ENCODE measurements at places on chromosomes 3 and 15.

- no peak for DNase-seq
Measured at GRCh38 chr3:107796791-107797190, 274.0 kb downstream of the BBX start.

DNA sequence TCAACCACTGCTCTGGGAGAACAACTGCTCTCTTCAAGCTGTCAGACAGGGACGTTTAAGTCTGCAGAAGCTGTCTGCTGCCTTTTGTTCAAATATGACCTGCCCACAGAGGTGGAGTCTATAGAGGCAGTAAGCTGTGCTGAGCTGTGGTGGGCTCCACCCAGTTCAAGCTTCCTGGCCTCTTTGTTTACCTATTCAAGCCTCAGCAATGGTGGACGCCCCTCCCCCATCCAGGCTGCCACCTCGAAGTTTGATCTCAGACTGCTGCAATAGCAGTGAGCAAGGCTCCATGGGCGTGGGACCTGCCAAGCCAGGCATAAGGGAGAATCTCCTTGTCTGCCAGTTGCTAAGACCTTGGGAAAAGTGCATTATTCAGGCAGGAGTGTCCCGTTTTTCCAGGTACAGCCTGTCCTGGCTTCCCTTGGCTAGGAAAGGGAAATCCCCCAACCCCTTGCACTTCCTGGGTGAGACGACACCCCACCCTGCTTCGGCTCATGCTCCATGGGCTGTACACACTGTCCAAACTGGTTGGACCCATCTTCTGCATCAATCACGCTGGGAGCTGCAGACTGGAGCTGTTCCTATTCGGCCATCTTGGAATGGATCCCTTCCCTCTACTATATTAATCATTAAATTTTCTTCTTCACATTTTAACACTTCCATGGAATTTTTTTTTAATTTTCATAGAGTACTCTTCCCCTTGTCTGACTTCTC is 167.0 kb upstream of the UBE2E2 start:
- no peak for DNase-seq

DNA sequence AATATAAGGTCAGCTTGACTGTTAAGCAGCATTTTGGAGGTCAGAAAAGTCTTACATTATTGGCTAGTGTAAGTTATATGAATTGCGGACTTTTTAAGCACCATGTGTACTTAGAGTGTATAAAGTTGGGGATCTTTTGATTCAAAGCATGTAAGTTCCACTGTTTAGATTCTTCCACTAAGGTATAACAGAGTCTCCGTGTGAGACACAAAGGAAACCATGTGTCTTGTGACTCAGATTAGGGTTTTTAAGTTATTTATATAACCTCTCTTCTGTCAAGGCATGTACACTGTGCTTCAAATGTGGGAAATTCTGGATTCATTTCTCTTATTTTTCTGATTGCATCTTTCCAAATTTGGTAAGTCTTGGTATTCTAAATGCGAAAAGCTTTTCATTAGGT is 143.5 kb upstream of the SOX2 start:
- no peak for DNase-seq

DNA sequence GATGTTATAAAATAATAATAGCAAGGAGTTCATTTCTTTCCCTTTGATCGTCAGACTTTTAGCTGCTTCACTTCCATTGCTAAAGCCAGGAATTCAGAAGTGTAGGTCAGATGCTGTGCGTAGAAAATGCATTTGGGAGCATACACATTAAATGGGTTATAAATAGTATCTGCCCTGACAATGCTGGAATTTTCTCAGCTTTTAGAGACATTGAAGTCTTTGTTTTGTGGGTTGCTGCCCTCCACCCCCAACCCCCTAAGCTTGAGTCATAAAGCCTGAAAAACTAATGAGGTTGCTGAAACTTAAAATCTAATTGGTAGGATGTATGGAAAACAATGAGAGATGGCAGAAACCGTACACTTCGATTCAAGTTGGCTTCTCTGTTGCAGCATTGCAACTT is 81.9 kb downstream of the MITF start:
- DNase-seq = no peak

GRCh38 chr3:182597621-182598041 is 195.7 kb upstream of the ATP11B start:
- DNase-seq = no peak

GRCh38 chr3:111700054-111700453 is 104.9 kb upstream of the ZBED2 start:
- no peak for DNase-seq

DNA sequence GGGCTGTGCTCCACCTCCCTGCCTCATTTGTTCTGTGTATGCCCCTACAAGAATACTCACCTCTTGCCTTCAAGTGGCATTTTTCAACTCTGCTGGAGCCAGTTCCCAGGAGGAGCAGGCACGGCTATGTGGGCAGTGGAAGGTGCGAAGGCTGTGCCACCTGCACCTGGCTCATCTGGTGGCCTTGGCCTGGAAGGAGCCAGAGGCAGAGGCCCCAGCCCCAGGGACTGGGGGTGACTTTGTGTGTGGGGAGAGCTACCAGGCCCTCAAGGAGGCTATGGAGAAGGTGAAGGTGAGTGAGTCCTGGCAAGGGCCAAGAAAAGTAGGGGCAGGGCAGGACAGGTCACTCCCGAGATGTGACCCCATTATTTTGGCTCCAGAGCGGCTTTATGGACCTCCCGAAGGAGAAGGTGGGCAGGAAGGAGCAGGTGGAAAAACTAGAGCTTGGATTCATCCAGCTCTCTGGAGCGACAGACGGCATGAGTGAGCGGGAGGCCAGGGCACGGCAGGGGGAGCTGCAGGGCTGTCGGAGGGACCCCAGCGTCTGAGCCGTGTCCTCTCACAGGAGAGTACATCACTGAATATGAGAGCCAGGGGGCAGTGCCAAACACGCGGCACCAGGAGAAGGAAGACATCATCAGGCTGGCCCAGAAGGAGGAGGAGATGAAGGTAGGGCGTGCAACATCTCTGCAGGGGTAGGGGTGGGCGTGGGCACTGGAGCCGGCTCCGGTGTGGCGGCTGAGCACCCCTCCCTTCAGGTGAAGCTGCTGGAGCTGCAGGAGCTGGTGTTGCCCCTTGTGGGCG is 57.3 kb upstream of the UBE2Q2 start:
- no peak for DNase-seq

DNA sequence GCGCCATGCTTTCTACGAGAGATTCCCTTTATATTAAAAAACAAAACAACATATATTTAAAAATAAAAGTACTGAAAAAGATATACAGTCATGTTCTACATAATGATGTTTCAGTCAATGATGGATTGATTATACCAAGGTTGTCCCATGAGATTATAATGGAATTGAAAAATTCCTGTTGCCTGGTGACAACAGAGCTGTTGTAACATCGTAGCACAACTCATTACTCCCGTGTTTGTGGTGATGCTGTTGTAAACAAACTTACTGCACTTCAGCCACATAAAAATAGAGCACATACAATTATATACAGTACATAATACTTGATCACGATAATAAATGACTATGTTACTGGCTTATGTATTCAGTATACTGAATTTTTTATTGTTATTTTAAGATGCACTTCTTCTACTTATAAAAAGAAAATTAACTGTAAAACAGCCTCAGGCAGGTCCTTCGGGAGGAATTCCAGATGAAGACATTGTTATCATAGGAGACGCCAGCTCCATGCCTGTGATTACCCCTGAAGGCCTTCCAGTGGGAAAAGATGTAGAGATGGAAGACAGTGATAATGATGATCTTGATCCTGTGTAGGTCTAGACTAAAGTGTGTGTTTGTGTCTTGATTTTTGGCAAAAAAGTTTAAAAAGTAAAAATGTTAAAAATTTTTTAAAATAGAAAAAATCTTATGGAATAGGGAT is 11.7 kb downstream of the CCR1 start:
- no peak for DNase-seq

DNA sequence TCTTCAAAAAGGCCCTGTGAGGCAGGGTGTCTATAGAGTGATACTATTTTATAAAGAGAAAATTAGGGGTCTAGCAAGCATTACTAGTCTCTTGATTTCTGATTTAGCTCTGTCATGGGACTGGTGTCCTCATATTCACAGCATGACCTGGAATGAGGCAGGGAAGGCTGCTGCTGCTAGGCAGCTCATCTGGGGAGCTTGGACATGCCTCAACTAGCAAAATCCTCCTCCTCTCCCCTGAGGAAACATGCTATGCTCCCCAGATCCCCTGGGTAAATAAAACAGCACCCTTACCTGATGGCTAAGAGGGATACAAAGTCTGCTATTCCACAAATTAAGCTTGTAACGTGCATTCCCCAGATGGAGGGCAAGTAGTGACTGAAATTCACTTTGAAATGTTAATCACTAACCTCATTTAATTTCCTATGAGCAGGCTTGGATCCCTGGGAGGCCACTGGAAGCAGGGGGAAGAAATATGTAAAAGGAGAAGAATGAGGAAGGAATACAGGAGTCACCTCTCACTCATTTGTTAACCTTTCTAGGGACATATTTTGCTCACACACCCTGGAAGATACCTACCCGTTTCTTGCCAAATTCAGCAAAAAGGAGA is 709.4 kb downstream of the SQOR start:
- no peak for DNase-seq

DNA sequence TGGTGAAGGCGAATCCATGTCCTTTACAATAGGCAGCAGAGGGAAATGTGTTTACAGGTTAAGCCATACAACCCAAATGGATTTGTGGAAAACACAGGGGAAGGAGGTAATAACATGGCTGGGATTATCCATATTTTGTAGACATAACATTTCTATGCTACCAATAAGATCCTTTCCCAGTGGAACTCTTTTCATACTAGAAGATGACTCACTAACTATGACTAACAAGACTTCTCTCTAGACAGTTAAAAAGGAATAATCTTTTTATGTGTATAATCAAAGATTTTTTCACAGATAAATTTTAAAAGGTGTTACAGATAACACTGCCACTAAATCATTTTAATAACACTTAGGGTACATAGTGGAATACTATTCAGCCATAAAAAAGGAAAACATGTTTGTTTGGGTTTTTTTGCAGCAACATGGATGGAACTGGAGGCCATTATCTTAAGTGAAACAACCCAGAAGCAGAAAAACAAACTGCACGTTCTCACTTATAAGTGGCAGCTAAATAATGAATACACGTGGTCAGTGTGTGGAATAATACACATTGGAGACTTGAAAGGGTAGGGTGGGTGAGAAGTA is 39.6 kb downstream of the VPS13C start:
- no peak for DNase-seq

DNA sequence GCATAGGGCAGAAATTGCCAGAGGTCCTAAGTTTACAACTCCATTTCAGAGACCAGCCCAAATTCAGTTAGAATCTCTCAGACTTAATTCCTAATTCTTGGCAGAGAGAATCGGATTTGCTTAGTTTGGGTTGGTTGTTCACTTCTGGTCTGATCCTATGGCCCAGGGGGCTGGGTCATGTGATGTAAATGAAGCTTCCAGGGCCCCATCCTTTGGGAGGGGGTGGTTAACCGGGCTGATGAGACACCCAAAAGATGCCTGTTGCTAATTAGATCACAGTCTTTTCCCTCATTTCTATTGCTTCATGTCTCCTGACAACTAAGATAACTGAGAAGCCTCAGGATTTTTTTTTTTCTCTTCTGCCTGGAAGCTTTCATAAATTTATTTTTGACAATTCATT is 11.1 kb upstream of the ZNF620 start:
- no peak for DNase-seq

DNA sequence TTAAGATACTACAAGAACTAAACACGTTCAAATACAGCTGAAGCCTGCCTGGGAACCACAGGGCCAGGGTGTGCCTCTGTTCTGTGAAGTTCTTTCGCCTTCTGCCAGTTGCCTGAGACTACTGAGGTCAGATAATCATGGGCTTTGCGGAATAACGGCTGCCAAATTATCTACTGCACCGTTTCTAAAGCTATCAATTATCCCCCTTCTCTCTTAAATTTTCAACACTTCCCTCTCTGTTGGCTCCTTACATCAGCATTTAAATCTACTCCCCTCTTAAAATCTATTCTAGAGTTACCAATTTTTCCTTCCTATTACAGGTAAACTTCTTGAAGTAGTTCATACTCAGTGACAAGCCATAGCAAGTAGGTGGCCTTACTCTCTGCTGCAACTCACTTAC is 6.2 kb upstream of the NEO1 start:
- no peak for DNase-seq

DNA sequence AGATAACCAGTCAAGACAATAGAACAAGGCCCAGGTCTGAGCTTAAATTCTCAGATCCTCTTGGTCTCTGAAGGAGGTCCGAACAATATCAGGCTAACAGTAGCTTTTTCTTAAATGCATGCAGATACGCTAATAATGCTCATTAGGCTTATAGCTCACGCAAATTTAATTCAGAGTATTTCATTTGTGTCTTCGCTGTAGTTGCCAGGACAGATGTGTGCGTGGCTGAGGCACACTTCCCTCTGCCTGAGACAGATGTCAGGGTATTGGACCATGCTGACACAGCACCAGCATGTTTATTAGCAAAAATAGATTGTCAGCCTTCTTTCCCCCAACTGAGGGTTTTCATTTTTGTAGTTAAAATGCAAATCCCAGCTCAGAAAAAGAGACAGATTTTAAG is 102.9 kb upstream of the BFSP2 start:
- DNase-seq = no peak

DNA sequence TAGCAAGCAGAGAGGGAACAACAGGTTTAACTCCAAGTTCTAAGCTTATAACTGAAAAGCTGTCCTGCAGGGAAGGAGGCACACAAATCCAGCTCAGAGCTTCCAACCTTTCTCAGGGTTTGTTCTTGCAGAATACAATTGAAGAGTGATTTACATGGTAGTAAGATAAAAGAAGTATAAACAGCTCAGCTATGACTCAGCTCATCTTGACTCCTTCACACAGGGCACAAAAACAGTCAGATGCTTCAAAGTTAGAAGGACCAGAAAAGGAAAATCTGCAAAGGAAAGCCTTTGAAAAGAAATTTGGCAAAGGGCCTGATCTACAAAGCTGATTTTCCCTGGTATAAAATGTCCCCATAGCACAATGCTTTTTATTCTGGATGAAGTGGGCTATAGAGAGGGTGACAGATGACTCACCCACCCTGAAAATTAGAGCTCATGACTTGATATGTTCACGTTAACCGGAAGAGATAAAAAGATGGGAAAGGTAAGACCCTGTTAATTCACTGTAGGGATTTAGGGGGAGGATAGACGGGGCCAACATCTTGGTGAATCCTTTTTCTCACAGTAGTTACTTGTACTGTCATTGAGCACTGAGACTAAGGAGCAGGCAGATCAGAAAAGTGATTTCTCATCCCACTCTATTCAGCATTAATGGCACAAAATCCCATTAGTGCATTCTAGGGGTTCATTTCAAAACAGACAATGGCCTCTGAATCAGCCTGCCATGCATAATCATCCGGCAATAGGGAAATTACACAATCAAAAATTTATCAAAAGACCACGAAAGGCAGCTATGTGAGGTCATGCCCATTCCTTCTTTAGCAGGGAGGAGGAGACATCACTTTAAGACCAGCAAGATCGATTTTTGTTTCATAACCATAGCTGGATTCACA is 143.5 kb downstream of the GAP43 start:
- no peak for DNase-seq

DNA sequence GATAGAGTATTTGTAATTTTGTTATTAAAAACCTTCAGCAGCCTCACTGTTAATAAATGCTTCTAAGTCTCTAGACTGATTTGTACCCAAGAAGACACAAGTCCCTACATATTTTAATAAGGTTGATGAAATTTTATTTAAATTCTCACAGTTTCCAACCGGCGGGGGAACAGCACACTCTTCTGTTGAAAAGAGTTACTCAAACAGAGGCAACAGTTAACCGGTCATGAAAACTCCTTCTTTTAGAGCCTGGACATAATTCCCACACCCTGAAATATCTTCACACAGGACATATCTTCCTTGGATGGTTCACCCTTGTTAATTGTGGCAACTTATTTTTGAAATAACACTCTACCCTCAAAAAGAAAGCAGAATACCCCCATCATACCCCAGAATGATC is 278.8 kb downstream of the FOXP1 start:
- no peak for DNase-seq
